NCI-H1105 (cell line): ENCODE measurements at places on chromosomes 7 and 10.

- no peak for DNase-seq
Measured at GRCh38 chr7:44561962-44562621, 11.6 kb downstream of the DDX56 start.

- no peak for DNase-seq
Measured at GRCh38 chr7:66668112-66668511, 39.4 kb downstream of the KCTD7 start.

- DNase-seq: no peak
Measured at GRCh38 chr7:96218664-96219243, 103.1 kb downstream of the SLC25A13 start.

GRCh38 chr7:84337429-84337828 lies 142.8 kb upstream of the SEMA3A start:
- no peak for DNase-seq

DNA sequence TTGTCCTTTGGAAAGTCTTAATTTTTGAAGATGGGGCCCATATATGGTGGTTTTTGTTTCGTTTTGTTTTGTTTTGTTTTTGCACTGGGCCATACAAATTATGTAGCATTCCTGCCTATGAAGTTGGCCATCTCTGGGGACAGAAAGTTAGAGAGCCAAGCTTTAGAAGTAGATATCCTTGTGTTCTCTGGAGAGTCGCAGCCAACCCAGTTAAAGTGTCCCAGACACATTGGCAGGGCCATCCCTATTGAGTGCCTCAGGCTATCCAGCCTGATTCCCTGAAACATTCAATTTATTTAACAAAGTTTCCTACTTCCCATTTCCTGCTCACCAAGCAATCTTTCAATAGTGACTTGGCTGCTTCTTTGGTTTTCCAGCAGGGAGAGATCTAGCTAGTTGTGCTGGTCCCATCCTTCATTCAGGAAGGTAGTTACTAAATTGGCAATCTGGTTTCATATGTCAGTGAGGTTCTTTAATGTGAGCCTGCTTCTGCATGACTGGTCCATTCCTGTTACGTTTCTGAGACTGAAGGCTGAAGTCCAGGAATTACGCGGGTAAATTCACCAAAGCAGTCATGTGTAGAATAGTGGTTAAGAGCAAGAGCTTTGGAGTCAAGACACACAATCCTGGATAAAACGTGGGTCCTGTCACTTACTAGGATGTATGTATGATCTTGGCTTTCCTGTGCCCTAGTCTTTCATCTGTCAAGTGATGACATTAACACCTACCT lies 49.3 kb upstream of the HBP1 start:
- no peak for DNase-seq

GRCh38 chr10:103572347-103573204 lies 79.1 kb downstream of the NEURL1 start:
- DNase-seq: no peak
